ENCODE measurements at places on chromosomes 11 and 22. TPM values are rescaled to one million over a fixed set of nuclear protein-coding genes. Genes with fewer than 3 reads are reported as not detected.

Gene HEPACAM
- total RNA-seq = not detected

Gene CCDC87
- total RNA-seq = 0.84 TPM

Gene APOBEC3G
- 63.6 TPM for total RNA-seq

Gene P4HA3
- 7.7 TPM for total RNA-seq

Gene WT1
- 11.5 TPM for total RNA-seq

Gene F2
- total RNA-seq = not detected

Gene IL18BP
- total RNA-seq = 1.9 TPM

Gene MS4A15
- not detected for total RNA-seq
